Vagina (tissue), 2 donors: ENCODE measurements at places on chromosomes 13 and 19.

DNA sequence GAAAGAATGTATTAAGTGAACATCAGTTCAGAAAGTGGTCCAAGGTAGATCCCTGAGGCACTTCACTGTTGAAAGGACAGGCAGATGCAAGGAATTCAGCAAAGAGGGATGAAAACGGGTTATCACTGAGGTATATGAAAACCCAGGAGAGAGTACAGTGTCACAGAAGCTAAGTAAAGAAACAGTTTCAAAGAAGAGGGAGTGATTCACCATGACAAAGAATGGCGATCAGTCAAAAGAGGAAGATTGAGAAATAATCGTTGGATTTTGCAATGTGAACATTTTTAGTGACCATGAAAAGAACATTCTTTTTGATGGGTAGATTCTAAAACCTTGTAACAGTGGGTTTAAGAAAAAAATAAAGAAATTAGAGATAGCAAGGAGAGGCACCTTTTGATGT, 99.3 kb downstream of the EPSTI1 start:
- DNase-seq, result no peak

GRCh38 chr19:19385896-19386869, 19.3 kb upstream of the GATAD2A start:
- no peak for DNase-seq

- no peak for DNase-seq
Measured at GRCh38 chr13:30774214-30774730, 38.9 kb downstream of the ALOX5AP start.

- DNase-seq, result no peak
Measured at GRCh38 chr19:16019691-16020448, 56.4 kb upstream of the TPM4 start.

DNA sequence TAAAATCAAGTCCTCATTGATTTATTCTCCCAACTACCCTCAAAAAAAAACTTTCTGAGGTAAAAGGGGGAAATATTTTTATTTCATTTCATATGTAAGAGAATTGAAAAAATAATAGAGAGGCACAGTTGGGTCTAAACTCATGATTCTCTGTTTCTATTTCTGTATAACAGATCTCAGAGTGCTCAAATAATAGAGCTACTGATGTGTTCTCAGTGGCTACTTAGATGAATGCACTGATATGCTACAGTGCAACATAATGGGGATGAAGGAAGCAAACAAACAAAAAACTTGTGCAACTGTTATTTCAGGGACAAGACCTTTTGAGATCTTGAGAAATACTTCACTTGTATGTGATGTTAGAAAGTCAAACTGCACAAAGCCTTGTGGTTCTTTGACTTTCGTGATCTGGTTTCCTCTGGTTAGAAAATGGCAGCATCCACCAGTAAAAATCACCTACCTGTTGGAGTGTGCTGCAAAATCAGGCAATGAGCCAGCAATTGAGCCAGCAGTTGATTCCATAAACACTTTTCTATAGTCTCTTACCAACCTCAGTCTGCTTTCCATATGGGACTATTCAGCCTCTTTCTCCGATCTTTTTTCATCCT, 9.7 kb upstream of the DACH1 start:
- DNase-seq, result no peak

DNA sequence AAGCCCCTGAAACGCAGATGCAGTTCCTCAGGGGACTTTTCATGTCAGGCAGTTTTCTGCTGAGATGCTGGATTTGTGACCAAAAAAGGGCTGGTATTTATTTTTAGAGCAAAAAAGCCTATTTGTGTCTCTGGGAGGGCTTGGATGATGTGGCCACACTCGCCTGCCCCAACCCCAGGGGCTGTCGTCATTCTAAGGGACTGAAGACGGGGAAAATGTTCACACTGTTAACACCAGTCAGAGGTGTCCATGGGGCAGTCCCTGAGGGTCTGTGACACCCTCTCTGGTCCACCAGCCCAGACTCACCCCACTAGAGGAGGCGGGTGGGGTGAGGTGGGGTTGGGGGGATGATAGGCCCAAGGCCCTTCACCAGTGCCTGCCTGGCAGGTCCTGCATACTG, 15.9 kb upstream of the EPHX3 start:
- no peak for DNase-seq

DNA sequence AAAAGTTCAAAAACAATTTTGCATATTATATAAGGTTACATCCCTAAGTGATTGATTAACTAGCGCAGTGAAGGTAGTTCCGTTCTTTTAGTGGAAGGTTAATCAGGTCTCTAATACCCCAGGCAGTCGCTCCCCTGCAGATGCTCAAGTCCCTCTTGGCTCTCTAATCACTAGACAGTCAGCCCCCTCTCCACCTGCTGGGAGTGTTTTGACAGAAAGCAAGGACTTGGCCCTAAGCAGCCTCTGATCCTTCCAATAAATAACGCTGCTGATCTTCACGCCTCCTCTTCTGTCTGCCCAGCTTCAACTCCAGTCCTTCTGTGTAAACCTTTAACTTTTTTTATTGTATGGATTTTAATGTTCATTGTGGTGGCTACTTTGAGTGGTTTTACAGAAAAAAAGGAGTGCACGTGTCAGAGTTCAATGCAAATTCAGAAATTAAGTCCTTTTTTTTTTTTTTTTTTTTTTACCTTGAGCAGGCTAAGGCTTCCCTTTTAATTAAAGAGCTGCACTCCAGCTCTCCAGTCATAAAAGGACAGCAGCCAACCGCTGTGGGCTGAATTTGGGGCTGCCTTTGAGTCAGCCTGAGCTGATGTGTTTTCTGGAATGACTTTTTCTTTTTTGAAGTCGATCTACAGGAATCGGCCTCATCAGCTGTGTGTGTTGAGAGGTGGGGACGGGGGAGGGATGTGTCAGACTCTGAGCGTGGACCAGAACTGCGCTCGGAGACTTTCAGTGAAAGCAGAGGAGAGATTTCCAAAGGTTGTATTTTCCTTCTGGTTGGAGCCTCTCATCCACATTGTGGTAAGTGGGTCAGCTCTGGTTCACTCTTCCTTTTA, 33.8 kb upstream of the MYO16 start:
- no peak for DNase-seq

DNA sequence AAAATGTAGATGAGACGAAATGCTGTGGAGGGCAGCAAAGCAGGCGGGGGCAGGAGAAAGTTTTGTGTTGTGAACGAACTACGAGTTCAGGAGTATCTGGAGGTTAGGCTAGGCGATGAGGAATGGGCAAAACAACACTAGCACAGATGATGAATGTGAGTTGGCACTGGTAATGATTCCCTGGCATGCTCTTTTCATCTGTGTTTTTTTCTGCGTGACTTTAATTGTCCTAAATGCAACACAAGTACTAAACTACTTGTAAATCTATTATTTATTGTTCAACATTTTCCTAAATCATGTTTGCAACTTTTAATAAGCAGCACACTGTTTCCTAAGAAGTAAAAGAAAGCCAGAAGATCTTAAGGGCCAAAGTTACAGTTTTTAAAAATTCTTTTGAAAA, 19.2 kb downstream of the TNFSF13B start:
- no peak for DNase-seq

- no peak for DNase-seq
Measured at GRCh38 chr13:79491715-79492114, 10.8 kb downstream of the NDFIP2 start.

- no peak for DNase-seq
Measured at GRCh38 chr13:24081387-24081786, 79.1 kb upstream of the SPATA13 start.

- no peak for DNase-seq
Measured at GRCh38 chr19:50480281-50481111, 3.8 kb upstream of the GARIN5A start.

GRCh38 chr13:40484101-40484800, 182.2 kb downstream of the FOXO1 start:
- DNase-seq, result no peak

- no peak for DNase-seq
Measured at GRCh38 chr13:65125236-65125635, 2104.9 kb downstream of the PCDH9 start.

DNA sequence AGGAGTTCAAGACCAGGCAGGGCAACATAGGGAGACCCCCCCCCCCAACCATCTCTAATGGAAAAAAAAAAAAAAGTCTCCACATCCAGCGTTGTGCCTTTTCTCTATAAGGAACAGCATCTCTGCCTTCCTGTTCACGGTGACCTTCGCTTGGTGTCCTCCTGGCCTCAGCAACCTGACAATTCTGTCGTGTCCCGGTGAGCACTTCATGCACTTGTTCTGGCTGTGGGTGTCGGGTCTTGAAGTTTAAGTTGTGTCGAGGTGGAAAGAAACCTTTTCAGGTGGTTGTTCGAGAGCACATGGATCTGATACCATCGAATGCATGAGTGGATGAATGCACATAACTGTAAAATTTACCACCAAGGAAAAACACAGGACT, 594 bp downstream of the ZNF559 start:
- DNase-seq, result no peak

- no peak for DNase-seq
Measured at GRCh38 chr13:64482373-64482772, 2747.8 kb downstream of the PCDH9 start.

- DNase-seq, result no peak
Measured at GRCh38 chr13:49418206-49418605, 25.7 kb downstream of the CAB39L start.

DNA sequence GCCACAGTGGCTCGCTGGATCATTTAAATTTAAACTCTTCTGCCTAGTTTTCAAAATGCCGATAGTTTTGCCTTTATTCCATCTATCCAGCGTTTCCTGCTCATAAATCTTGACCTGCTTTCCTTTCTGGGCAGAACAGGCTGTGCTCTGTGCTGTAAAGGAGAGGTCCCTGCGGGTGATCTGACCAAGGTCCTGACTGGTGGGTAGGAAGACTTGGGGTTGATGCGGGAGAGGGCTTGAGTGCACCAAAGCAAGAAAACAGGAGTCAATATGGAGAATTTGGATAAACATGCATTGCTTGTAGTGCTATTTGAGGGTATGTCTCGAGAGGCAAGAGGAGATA, 533.6 kb downstream of the MYO16 start:
- DNase-seq, result no peak

DNA sequence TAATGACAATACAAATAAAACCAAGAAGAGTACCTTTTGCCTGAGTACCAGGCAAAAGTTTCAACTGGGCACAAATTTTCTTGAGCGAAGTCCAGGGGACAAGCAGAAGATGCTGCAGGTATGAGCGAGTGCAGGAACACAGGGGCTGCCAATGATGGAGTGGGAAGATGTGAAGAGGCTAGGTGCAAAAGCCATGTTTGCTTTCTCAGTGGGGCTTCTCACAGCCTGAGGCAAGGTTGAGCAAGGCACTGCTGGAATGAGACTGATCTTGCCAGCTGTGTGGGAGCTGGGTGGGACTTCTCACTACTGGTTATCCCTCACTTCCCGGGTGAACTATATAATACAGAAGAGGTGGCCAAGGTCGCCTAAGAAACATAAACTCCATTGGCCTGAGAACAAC, 1200.7 kb downstream of the SLITRK1 start:
- DNase-seq, result no peak

GRCh38 chr19:37467608-37468090, 405 bp upstream of the ZNF569 start:
- DNase-seq, result no peak
